Spleen (tissue), 13 donors: ENCODE measurements at places on chromosomes 7 and 10.

DNA sequence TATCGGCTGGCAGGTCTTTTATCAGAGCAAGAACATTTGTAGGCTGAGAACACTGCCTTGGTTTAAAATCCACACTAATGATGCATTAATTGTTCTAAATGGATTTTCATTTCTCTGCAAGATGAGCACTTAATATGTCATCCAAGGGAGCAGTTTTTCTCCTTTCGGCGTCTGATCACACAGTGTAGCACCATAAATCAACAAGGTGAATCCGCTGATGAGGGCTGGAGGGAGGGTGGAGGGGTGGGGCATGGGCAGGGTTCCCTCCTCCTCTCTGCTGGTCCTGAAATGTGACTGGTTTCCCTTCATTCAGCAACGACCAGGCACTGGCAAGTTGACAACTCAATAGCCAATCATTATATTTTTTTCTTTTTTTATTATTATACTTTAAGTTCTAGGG lies 45.6 kb downstream of the ADAM12 start:
- no peaks in the 10 kb centered on the region for H3K36me3 ChIP-seq
- H3K4me1 ChIP-seq, result no peaks in the 10 kb centered on the region
- H3K27me3 ChIP-seq, result no peaks in the 10 kb centered on the region
- DNase-seq, result no peak

DNA sequence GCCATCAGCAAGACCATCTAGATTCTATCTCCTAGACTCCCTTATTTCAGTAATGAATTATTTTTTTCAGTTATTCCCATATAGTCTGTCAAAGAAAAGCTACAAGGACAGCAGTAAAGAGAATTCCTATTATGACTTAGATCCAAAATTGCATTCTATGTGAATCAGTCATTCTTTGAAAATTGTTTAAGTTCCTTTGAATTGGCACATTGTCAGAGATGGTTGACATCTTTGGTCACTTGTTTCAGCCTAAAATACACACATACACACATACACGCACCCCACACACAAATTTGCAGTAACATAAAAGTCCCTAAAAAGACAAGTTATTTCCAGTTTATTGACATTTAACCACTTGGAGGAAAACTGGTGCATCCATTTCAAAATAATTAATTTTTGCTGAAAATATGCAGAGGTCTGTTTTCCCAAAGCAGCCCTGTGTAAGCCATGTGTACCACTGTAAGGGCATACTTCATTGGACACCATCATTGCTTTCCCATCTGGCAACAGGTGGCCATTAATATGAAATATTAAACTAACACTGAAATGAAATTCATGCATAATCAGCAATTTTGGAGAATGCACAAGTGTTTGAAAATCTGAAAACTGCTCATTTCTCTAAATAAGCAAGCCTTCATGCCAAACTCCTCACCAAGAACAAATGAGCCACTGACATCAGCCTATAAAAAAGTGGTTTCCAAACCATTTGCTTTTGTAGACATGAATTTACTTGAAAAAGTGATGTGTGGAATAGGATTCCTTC lies 121.7 kb upstream of the COL1A2 start:
- no peak overlapping the region for H3K4me3 ChIP-seq
- H3K36me3 ChIP-seq, result no peaks in the 10 kb centered on the region
- DNase-seq, result no peak
- no peaks in the 10 kb centered on the region for H3K4me1 ChIP-seq
- H3K27ac ChIP-seq, result no peak overlapping the region

DNA sequence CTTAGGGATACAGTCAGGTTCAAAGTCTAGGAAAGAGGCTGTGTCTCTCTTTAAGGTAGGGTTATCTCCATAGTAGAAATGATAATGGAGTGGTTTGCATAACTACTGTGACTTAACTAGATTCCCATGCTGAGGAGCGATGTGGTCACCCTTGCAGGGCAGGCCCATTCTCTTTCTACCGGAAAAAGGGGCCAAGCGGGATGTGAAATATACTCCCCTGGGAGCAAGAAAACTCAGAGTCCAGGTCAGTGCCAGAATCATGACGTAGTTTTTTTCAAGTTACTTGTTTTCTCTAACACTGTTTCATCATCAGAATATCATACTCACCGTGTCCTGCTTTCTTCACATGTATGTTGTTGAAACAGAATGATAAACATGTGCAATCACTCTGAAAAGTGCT lies 649.0 kb upstream of the ANKRD30A start:
- H3K27me3 ChIP-seq, result no peaks in the 10 kb centered on the region
- no peaks in the 10 kb centered on the region for H3K36me3 ChIP-seq
- H3K4me3 ChIP-seq, result no peak overlapping the region
- no peaks in the 10 kb centered on the region for H3K4me1 ChIP-seq
- no peak overlapping the region for H3K27ac ChIP-seq

GRCh38 chr10:77641788-77642397 lies 4.3 kb upstream of the KCNMA1 start:
- no peaks in the 10 kb centered on the region for H3K36me3 ChIP-seq

DNA sequence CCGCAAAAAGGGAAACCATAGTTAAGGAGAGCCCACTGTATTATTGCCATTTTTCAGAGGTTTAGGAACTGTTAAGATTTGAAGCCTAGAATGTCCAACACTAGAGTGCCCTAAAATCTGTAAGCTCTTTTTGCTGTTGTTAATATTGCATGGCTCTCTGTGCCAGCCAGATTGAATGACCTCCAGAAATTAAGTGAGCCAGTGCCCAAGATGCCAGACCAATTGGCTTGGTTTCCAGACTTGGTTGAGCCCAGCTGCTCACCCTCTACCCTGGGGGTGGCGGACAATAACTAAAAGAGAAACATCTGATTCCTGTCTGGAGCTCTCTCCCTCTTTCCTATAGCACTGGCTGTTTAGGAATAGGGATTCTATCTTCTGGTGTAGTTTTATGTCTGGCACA lies 340.1 kb downstream of the PHF14 start:
- no peaks in the 10 kb centered on the region for H3K36me3 ChIP-seq
- H3K27ac ChIP-seq, result no peak overlapping the region
- H3K4me1 ChIP-seq, result no peaks in the 10 kb centered on the region
- H3K27me3 ChIP-seq, result no peaks in the 10 kb centered on the region

DNA sequence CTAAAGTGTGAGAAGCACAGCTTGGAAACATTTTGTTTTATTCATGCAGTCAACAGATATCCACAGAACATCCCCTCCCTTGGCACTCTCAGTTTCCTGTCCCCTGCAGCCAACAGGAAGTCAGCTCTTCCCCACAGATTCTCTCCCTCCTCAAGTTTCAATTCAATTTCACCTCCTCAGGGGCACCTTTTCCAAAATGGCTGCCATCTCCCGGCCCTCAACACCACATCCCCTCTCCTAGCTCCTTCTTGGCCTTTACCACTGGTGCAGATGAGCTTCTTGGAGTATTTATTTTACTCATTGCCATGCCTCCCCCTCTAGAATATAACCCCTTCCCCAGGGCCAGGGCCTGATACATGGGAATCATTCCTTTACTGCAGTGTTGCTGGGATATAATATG lies 94.0 kb downstream of the WDR11 start:
- peaks cover 21% of the 10 kb centered on the region for H3K27me3 ChIP-seq
- H3K4me1 ChIP-seq, result peaks cover 16% of the 10 kb centered on the region
- no peak overlapping the region for H3K4me3 ChIP-seq

DNA sequence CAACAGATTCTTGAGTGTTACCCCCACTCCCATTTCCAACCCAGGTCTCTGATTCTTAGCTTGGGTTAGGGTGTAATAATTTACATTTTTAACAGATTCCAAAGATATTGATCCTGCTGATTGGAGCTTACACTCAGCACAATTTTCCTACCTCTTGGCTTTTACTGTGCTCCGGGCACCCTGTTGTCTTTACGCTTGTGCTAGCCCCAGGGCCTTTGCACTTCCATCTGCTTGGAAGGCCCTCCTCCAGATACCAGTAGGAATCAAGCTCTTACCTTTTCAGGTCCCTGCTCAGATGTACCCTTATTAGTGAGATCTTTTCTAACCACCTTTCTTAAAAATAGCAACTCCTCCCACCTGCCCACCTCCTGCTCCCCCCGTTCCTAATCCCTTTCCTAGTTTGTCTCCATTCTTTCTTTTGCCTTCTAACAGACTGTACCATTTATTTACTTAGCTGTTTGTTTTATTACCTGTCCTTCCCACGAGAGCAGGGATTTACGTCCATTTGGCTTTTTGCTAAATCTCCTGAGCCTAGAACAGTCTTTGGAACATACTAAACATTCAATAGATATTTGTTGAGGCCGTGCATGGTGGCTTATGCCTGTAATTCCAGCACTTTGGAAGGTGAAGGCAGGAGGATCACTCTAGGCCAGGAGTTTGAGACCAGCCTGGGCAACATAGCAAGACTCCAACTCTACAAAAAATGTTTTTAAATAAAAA lies 316.3 kb downstream of the PRPF18 start:
- no peaks in the 10 kb centered on the region for H3K36me3 ChIP-seq
- no peaks in the 10 kb centered on the region for H3K27me3 ChIP-seq
- H3K4me1 ChIP-seq, result no peaks in the 10 kb centered on the region
- no peak overlapping the region for H3K4me3 ChIP-seq
- DNase-seq, result no peak

DNA sequence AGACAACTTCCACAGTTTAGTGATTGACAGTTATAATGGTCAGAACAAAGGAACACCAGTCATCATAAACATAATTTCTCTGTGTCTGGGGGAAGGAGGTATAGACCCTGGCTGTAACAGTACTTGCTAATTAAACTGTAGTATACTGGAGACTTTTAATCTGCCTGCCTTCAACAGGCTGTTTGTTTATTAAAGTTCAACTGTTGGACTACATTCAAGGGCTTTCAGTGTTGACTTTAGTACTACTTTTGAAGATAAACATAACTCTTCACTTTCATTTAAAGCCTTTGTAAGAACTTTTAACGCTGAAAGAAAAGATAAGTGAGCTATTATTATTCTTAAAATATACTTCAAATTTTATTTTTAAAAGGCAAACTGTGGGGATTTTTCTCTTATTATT lies 15.5 kb upstream of the PTTG1IP2 start:
- H3K4me1 ChIP-seq, result peaks cover 7% of the 10 kb centered on the region
- no peaks in the 10 kb centered on the region for H3K36me3 ChIP-seq
- H3K27me3 ChIP-seq, result peaks cover 6% of the 10 kb centered on the region
- no peak overlapping the region for H3K4me3 ChIP-seq
- DNase-seq, result no peak
- no peak overlapping the region for H3K27ac ChIP-seq

- H3K4me3 ChIP-seq, result no peak overlapping the region
- no peaks in the 10 kb centered on the region for H3K27me3 ChIP-seq
- peaks cover 4% of the 10 kb centered on the region for H3K36me3 ChIP-seq
- peak; percentile 68 for DNase-seq
Measured at GRCh38 chr7:45726883-45727282, 146.0 kb downstream of the CCDC201 start.

GRCh38 chr10:31949266-31949665 lies 20.6 kb upstream of the ARHGAP12 start:
- no peaks in the 10 kb centered on the region for H3K36me3 ChIP-seq
- H3K27ac ChIP-seq, result no peak overlapping the region
- H3K27me3 ChIP-seq, result no peaks in the 10 kb centered on the region

DNA sequence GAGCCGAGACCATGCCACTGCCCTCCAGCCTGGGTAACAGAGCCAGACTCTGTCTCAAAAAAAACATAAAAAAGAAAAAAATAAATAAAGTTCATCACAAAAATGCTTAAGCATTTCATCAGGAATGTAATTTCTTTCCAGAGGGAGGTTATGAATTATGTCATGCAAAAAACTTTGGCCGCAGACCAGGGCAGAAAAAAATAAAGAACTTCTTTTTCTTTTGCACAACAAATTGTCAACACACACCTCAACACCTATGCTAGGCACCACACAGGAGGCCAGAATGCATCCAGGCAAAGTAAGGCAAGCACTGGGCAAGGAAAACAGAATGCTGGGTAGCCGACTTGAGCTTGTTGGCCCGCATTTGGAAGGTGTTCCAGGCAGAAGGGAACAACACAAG lies 3.9 kb downstream of the C10orf62 start:
- no peak for DNase-seq
- no peaks in the 10 kb centered on the region for H3K27me3 ChIP-seq
- H3K27ac ChIP-seq, result no peak overlapping the region
- H3K4me1 ChIP-seq, result peaks cover 9% of the 10 kb centered on the region
- no peaks in the 10 kb centered on the region for H3K36me3 ChIP-seq
- H3K4me3 ChIP-seq, result no peak overlapping the region

GRCh38 chr7:74002474-74003017 lies 25.4 kb upstream of the ELN start:
- H3K4me1 ChIP-seq, result peaks cover 19% of the 10 kb centered on the region
- peak; percentile 88 for DNase-seq
- no peak overlapping the region for H3K27ac ChIP-seq
- no peaks in the 10 kb centered on the region for H3K36me3 ChIP-seq
- no peak overlapping the region for H3K4me3 ChIP-seq

DNA sequence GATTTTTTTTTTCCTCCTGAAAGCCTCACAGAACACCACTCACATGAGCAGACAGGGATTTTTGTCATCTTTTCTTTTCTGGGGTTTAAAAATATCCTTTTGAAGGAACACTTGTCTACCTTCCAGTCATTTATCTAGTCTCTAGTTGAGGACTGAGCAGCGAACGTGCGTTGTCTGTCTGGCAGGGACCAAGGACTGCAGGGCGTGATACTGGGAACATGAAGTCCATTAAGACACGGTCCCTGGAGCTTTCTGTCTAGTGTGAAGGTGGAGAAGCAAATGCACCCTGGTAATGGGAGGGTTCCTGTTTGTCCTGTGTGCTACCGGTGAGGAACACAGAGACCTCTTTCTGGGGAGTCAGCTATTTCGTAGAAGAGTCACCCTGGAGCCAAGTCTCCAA lies 207.4 kb downstream of the TMEM178B start:
- no peaks in the 10 kb centered on the region for H3K4me1 ChIP-seq
- H3K27ac ChIP-seq, result no peak overlapping the region
- no peaks in the 10 kb centered on the region for H3K36me3 ChIP-seq

GRCh38 chr10:131144711-131145375 lies 166.7 kb downstream of the TCERG1L start:
- H3K4me3 ChIP-seq, result no peak overlapping the region
- no peak for DNase-seq
- no peaks in the 10 kb centered on the region for H3K4me1 ChIP-seq
- H3K36me3 ChIP-seq, result no peaks in the 10 kb centered on the region
- no peak overlapping the region for H3K27ac ChIP-seq

DNA sequence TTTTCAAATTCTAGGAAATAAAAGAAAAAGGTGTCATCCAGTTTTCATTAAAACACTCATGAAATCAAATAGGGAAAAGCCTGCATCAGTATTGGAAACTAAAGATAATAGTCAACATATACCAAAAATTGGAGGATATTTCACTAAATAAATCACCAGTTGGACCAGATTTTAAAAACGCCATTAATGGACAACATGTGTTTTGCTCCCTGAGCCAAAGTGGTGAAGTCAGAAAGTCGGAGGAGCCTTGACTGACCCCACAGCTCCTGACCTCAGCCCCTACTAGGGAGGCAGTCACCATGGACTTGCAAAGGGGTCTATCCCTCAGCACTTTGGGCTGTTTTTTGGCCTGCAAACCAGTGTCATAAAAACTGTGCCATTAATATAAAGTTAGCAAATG lies 98.3 kb upstream of the SEC61G start:
- peaks cover 16% of the 10 kb centered on the region for H3K27me3 ChIP-seq
- no peak overlapping the region for H3K4me3 ChIP-seq
- no peaks in the 10 kb centered on the region for H3K36me3 ChIP-seq
- DNase-seq, result no peak
- H3K27ac ChIP-seq, result no peak overlapping the region
